ENCODE measurements at places on chromosomes 7 and 10. TPM values are rescaled to one million over a fixed set of nuclear protein-coding genes. Genes with fewer than 3 reads are reported as not detected.

DNA sequence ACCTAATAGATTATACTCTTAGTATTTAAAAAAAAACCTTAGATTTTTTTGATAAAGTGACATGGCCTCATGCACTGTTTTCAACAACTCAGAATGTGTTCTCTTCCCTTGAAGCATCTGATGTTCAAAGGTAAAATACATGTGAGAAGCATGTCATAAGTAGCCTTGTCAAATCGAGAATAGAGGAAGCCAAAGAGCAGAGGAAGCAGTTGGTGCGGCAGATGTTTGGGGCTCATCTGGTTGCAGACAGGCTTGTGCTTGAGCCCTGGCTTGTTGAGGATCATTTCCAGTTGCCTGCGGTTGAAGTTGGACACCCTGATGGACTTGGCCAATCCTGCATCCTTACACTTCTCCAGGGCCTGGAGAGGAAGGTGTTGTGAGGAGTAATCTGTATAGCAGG is 59.2 kb downstream of the AKR1E2 start:
- DNase-seq: no peak

- DNase-seq: no peak
Measured at GRCh38 chr7:133082390-133082766, 488 bp upstream of the CHCHD3 start.

DNA sequence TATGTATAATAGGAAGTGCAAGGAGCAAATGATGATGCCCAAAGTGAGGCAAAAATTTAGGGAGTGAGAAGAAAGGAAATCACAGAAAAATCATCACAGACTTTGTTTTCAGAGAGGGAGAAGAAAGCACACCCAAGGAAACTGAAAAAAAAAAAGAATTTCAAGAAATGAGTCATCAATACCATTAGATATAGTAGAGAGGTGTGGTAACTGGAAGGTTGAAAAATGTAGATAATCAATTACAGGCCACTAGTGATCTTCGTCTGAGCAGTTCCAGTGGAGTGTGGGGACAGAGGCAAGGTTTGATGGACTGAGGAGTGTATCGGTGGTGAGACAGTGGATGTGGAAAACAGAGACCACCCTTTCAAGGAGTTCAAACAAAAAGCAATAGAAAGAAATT is 31.7 kb downstream of the ASB4 start:
- no peak for DNase-seq

- DNase-seq: no peak
Measured at GRCh38 chr7:122726881-122727280, 24.2 kb upstream of the RNF148 start.

- DNase-seq: no peak
Measured at GRCh38 chr10:131948501-131948900, 33.2 kb downstream of the BNIP3 start.

DNA sequence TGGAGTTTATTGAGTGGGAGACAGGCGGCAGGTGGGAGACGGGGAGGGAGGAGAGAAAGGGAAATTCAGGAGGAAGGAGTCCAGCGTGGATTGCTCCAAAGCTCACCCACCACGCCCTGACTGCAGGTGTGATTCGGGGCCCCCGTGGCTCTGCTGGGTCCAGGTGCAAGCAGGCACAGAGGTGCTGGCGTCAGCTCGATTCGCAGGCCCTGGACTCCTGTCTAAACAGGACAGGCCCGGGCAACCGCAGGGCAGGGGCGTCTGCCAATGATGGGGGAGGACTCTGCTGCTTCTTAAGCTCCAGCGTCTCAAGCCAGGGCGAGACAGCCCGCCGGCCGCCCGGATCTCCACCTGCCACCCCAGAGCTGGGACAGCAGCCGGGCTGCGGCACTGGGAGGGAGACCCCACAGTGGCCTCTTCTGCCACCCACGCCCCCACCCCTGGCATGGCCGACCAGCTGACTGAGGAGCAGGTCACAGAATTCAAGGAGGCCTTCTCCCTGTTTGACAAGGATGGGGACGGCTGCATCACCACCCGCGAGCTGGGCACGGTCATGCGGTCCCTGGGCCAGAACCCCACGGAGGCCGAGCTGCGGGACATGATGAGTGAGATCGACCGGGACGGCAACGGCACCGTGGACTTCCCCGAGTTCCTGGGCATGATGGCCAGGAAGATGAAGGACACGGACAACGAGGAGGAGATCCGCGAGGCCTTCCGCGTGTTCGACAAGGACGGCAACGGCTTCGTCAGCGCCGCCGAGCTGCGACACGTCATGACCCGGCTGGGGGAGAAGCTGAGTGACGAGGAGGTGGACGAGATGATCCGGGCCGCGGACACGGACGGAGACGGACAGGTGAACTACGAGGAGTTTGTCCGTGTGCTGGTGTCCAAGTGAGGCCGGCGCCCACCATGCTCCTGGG is at the start of gene CALML3:
Gene CALML3 (plus strand): TSS at position 321 of the 920 bp plus-strand sequence. CDS start 125 bp downstream, at position 446.
- DNase-seq: peak; percentile 8

CADPS2 gene
- total RNA-seq: not detected

ANXA8 gene
- not detected for total RNA-seq
